ENCODE measurements at places on chromosomes 7 and 10.

- no peak for DNase-seq
Observed at GRCh38 chr10:108521827-108522492, 1357.5 kb upstream of the SORCS1 start.

DNA sequence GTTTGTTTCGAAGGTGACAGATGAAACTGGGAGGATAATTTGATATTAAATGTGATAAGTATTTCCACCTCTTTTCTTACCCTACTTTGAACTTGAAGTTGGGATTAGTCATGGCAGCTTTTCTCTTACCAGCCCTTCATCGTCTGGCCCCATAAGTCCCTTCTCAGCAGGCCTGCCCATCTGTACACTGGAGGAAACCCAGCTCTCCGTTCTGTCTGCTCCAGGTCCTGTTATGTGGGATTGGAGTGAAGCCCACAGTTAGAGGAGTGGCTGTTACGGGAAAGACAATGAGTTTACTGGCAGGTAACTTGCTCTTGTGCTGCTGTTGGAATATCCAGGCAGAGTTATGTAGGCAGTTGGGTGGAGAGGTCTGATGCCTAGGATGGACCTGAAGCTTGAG is 127.3 kb downstream of the CAMK1D start:
- no peak for DNase-seq

DNA sequence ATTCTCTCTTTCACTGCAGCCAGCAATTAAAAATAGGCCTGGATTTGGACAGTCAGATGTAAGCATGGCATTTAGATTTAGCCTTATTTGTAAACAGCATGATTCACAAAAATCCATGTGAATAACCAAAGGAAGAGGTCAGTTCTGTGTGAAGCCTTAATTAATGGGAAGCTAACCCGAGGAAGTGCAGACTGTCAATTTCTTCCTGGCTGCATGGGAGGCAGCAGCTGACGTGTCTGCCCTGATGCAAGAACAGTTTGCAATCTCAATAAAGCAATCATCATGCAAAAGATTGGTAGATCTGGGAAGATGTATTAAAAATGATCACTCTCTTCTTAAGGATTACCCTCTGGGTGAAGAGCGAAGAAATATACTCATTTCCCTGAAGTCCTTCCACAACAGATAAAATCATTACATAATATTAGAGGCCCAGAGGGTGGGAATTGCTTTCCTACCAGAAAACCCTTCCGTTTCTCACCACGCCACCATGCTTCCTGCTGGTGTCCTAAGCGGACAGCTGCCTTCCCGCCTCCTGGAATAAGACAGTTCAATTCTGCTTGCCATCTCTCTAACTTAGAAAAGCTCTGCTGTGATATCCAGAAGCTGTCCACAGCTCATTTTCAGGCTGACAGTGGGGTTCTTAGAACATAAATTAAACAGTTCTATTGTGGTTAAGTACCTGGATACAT is 526.7 kb upstream of the NRP1 start:
- DNase-seq, result no peak

DNA sequence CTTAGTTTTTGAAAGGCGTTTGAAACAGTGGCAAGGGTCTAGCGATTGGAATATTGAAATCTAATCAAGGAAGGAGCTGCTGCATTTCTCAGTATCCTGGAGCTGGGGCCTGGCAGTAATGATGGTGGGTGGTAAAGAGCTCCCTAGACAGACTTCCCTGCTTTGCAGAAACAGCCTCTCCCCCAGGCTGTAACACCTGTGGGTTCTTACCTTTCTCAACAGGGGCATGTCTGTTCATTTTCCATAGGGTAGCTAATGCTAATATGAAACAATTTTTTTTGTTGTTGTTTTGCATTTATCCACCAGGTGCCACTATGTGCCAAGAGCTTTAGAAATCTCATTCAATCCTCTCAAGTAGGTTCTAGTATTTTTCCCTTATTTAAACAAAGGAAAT is 345.5 kb downstream of the REEP3 start:
- DNase-seq, result peak; percentile 17

GRCh38 chr7:132817949-132818348 is 241.7 kb upstream of the PLXNA4 start:
- no peak for DNase-seq

DNA sequence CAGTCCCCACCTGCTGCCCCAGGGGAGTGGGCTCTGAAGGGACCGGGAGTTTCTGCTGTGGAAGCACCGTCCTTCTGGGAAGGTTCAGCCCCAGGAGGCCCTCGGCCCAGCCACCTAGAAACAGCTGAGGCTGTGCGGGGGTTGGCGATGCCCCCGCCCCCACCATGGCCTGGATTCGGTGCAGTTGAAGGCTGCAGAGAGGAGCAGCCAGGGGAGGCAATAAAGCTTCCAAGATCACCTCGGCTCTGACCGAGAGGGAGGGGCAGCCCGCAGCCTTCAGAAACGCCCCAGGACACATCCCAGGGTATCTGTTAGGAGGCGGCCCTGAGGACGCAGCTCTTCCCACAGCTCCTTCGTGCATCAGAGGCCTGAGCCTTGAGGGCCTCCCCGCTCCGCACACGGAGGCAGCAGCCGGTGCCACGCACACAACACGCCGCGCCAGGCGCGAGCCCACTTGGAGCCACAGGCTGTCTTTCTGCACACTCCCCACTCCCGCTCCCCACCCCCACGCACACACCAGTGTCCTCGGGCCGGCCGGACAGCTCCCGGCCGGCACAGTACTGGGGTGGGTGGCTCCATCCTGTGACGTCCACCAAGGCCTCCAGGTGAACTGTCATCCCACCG is 1.6 kb downstream of the KNDC1 start:
- no peak for DNase-seq

GRCh38 chr10:79399223-79399831 is 46.1 kb downstream of the ZCCHC24 start:
- no peak for DNase-seq

- no peak for DNase-seq
Observed at GRCh38 chr7:69996121-69996520, 397.8 kb downstream of the AUTS2 start.

GRCh38 chr10:121734589-121735045 is 136.4 kb upstream of the FGFR2 start:
- peak; percentile 29 for DNase-seq

DNA sequence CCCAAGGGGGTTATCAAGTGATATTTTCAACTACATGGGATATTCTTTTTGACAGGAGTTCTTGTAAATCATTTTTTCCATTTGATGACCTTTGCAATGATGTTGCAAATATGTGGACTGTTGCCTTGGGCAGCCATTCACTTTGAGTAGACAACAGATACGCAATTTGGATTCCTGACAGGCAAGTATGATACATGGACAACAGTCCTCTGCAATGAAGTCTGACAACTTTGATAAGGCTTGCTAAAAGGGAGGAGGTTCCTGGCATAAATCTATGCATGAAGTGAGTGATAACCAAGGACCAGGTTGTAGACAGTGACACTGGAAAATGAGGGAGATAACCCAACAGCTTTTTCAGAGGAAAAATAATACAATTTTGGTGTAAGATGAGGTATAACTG is 17.7 kb downstream of the LRRD1 start:
- DNase-seq, result no peak

DNA sequence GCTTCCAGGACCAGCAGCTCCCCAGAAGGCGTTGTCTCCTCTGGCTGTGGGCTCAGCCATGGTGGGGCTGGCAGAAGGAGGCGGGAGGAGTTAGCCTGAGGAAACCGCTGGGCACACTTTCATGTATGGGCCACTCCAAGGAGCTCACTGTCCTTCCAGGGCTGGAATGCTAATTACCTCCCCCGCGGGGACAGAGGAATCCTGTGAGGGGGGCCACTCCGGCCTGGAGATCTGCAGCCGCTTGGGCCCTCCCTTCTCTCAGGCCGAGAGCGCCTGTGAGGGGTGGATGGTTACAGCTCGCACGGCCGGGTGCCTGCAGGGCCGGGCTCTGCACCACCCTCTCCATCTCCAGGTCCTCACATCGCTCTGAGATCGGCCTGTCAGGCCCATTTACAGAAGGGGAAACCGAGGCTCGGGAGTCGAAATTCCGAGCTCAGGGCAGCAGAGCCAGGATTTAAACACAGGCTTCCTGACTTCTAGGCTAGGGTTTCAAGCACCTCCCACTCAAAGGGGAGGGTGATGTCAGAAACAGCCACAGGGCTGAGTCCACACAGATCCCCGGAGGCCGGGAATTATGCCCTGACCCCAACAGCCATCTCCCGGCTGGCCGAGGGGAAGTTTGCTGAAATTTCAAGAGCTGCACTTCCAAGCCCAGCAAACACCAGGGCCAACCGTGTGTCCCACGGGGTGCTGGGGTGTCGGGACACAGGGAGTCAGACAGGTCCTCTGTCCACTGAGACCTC is 59.1 kb downstream of the PDGFA start:
- DNase-seq, result no peak

DNA sequence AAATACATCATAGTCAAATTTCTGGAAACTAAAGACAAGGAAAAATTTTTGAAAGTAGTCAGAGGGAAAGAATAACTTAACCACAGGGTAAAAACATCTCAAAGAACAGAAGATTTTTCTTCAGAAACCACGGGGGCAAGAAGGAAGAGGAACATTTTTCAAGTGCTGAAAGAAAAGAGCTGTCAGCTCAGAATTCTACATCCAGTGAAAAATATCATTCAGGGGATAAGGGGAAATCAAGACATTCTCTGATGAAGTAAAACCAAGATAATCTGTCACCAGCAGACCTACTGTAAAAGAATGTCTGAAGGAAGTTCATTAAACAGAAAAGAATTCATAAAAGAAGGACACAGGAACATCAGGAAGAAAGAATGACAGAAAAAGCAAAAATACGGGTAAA is 111.2 kb upstream of the TMEM72 start:
- DNase-seq, result no peak

DNA sequence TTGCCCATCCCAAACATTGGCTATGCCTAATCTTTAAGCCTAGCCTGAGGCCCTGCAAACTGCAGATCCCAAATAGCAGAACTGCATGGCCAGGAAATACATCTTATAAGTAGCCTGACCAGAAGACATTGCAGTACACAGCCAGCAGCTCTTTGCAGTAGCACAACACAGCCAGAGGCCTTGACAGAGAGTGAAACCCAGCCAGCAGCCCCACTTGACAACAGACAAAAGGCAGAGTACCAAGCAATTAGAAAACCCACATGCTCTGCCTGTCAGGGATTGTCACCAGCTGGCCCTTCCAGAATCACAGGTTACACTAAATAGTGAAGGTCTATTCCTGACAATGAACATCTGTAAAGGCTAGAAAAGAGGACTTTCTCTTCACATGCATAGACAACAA is 242.8 kb upstream of the TMEM72 start:
- no peak for DNase-seq

DNA sequence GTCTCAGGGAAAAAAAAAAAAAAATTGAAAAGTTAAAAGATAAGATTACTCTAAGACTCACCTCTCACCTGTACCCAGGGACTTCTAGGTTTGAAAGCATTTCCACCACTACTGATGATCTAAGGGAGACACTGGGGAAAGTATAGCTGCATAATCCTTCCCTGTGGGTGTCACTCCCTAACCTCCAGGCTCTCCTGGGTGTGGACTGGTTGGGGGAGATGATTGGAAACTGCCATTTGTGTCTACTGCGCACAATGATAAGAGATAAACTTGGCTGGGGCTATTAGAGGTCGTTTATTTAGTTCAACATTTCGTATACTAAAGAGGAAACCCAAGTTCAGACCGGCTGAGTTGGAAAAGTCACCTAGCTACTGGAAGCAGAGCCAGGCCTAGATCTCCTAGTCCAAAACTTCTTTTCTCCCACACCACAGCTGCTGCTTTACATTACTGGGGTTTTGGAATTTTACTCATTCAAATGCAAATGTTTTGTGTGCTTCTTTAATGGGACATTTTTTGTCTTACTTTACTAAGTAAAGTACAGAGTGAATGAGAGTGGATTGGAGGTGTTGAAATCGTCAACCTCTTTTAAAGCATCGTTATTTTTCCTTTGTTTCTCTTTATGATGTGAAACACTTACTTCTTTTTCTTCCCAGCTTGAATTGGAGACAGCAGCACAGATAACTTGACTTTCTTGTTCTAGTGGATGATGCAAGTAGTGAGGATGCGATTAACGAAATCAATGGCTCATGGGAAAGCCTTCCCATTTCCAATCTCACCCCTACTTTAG is 22.3 kb upstream of the SEC61G start:
- DNase-seq, result peak; percentile 23

GRCh38 chr7:134891262-134891695 is 95.0 kb upstream of the AGBL3 start:
- DNase-seq, result peak; percentile 5

- no peak for DNase-seq
Observed at GRCh38 chr10:32959006-32959920, 1.2 kb upstream of the ITGB1 start.

DNA sequence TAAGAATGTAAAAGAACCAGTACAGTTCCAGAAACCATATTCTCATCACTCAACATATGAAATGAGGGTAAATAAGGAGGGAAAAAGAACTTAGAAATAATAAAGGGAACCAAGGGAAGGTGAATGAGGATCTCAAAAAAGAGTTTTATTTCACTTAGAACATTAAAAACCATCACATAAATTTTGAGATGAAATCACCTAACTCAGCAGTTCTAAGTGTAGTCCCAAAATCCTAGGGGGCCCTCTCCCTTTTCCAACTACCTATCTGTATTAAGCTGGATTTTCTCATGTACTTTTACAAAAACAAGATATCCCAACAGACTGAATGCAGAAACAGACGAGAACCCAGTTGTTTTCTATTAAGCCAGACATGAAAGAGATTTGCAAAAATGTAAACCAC is 3.2 kb downstream of the ZCWPW1 start:
- no peak for DNase-seq

DNA sequence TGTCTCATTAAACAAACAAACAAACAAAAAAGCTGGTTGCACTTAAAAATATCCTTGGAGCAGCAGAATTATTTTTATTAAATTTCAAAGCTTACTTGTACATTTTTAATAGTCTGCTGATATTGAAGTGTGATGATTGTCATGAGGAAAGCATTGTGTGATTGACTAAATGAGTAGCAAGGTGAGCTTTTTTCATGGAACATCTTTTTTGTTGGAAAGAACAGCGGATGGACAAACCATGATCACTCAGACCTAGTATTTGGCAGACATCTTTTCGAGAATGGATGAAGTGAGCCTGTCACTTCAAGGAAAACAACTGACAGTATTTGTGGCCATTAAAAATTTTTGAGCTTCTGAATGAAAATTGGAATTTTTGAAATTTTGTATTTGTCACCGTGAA is 5.7 kb upstream of the CALML3 start:
- DNase-seq, result no peak

Data from common myeloid progenitor, CD34-positive (primary cell).